ENCODE measurements at places on chromosomes 16 and 17.

- DNase-seq = no peak
Observed at GRCh38 chr17:65559804-65560627, 1.4 kb downstream of the AXIN2 start.

GRCh38 chr16:83830769-83831455 is 23.1 kb downstream of the HSBP1 start:
- DNase-seq = no peak

GRCh38 chr16:65004570-65004969 is 117.3 kb downstream of the CDH11 start:
- DNase-seq = no peak

DNA sequence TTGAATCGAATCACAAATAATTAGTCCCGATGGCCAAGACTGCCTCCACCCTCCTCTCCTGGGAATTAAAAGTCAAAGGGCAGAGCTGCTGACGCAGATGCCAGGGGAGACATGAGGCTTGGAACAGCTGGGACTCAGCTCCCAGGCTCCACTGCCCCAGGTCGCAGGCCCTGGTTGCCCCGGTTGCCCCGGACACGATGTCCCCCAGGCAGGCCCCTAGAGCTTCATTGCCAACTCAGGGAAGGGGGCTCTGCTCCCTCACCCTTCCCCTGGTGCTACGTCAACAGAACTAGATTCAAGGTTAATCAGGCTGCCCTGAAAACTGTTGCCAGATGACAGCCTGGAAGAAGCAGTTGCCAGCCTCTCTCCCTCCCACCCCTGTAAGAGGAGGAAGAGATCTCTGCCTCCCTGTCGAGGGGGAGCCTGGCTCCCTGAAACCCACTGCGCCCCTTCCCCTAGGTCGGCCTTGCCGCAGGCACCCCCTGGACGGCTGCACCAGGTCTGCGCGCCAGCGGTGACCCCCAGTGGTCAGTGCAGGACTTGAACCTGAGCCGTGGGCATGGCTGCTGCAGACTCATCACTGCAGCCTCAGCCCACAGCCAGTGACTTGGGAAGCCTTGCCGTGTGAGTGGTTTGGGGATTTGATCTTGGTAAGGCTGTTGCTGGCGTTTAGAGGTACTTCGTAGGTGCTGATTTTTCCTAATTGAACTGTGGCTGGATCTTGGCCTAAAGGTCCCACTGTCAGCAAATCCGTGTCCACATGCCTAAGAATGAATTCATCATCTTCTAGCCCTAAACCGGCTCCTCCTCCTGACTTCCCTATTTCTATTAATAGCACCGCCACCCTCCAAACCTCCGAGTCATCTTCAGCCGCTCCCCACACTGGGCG is 84.1 kb upstream of the TOB1 start:
- peak; percentile 53 for DNase-seq

DNA sequence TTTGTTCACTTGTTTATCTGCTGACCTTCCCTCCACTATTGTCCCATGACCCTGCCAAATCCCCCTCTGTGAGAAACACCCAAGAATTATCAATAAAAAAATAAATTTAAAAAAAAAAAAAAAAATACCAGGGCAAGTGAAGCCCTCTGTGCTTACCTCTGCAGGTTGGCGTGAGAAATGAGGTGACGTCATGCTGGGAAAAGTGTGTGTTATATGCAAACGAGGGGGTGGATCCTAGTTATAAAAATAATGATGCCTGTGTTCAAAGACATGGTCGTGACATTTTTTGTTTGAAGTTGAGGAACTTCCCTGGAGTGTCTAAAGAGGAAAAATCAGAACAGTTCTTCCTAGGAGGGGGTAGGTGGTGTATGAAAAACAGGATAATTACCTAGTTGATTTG is 20.2 kb downstream of the TMC7 start:
- no peak for DNase-seq

- peak; percentile 27 for DNase-seq
Observed at GRCh38 chr16:57042157-57043111, 49.9 kb upstream of the CPNE2 start.

- DNase-seq = no peak
Observed at GRCh38 chr17:61482467-61482866, 30.2 kb downstream of the TBX4 start.
